Stimulated activated CD4-positive, alpha-beta T cell treated with anti-CD3 and anti-CD28 coated beads, TNF-alpha, amount 100 ng/mL, for 24 hours (primary cell): ENCODE measurements at places on chromosomes 6 and 20.

GRCh38 chr20:45229264-45230056 is 8.3 kb downstream of the SEMG2 start:
- peak; percentile 67 for DNase-seq

GRCh38 chr6:44682280-44682679 is 294.8 kb downstream of the CDC5L start:
- DNase-seq = no peak

GRCh38 chr6:13767121-13767808 is 47.1 kb downstream of the MCUR1 start:
- no peak for DNase-seq

DNA sequence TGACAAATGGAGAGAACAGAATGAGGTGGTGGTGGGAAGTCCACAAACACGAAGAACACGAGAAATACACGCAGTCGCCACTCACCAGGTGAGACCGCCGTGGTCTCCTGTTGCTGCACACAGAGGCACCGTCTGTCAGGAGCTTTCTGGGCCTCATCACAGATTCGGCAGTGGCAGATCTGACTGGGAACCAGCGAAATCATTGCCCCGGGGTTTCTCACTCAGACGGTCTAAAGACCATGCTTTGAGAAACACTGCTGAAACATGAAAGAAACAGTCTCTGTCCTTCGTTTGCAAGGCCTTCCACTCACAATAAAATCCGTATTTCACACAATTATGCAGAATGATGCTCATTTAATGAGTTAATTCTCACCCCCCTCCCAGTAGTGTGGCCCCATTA is 130.9 kb upstream of the AFDN start:
- no peak for DNase-seq

- no peak for DNase-seq
Measured at GRCh38 chr20:58800134-58800871, 50.4 kb downstream of the GNAS-AS1 start.

- DNase-seq = no peak
Measured at GRCh38 chr20:52010541-52010940, 181.0 kb downstream of the ZFP64 start.

DNA sequence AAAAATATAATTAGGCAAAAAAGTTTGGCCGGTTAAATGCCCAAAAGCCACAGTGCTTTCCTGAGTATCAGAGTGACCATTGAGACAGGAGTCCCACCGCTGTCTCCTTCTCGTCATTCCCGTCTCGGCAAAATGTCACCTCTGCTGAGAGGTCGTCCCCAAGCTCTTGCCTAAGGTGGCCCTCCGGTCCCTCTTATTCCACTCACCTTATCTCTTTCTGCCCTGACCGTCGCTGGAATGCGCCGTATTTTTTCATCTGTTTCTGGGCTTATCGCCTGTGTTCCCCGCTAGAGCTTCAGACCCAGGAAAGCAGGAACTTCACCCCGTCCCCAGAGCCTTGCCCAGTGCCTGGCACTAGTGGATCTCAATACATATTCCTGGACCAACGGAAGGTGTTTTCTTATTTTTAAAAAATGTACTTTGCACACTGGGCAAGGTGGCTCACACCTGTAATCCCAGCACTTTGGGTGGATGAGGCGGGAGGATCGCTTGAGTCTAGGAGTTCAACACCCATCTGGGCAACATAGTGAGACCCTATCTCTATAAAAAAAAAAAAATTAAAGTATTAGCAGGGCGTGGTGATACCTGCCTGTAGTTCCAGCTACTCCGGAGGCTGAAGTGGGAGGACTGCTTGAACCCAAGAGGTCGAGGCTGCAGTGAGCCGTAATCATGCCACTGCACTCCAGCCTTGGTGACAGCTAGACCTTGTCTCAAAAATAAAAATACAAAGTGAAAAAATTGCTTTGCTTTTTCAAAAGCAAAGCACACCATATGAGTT is 122.8 kb upstream of the PTPN1 start:
- no peak for DNase-seq

GRCh38 chr6:24376871-24377270 is 19.0 kb upstream of the DCDC2 start:
- DNase-seq = no peak

- no peak for DNase-seq
Measured at GRCh38 chr6:15796844-15797243, 134.0 kb upstream of the DTNBP1 start.

- DNase-seq = no peak
Measured at GRCh38 chr20:4329232-4329631, 313.9 kb upstream of the RNF24 start.

DNA sequence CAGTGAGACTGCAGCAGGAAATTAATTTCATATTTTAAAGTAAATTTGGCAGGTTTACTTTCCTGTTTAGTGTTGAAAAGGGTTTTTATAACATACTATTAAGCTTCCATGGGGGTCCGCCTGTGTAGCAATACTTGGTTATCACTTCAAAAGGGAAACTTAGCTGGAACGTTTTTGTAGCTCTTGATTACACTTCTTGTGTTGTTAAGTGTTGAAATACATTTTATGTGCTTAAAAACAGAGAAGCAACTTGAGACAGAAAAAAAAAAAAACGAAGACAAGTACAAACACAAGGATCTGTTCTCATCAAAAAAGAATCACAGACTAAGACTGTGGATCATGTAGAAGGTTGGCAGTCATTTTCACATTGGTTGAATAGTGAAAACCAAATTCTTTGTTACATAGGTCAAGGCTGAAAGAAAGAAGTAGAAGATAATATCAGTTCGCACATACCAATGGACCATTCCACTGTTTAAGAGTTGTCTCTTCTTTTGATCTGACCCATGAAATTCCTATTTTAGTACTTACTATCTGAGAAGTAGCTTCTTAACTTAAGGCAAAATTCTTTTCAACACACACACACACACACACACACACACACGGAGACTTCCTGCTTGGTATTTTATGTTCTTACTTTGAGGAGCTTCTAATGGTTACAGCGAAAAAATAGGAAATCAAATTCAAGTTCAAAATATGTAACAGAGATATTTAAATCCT is 113.9 kb upstream of the SLC35B3 start:
- no peak for DNase-seq

DNA sequence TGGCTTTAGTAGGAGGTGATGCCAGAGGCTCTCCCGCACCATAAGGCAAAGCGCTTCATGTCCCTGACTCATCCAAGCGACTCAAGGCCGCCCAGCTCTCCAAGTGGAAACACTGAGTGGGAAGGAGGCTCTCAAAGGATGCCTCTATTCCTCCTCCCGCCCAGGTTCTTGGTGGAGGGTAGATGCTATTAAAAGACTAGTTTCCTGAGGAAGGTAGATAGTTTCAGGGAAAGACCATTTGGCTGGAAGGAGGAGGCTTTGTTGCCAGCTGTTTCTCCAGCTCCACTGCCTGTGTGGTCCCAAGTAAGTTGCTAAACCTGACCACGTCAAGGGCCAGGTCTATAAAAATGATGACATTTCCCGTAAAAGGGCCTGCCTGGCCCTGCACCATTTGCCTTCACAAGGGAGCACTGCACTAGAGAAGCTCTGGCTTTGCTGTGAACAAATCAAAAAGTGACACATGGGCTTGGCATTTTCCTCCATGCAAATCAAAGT is 48.2 kb downstream of the GMDS start:
- no peak for DNase-seq

GRCh38 chr20:11979306-11979990 is 61.8 kb downstream of the BTBD3 start:
- DNase-seq = no peak

DNA sequence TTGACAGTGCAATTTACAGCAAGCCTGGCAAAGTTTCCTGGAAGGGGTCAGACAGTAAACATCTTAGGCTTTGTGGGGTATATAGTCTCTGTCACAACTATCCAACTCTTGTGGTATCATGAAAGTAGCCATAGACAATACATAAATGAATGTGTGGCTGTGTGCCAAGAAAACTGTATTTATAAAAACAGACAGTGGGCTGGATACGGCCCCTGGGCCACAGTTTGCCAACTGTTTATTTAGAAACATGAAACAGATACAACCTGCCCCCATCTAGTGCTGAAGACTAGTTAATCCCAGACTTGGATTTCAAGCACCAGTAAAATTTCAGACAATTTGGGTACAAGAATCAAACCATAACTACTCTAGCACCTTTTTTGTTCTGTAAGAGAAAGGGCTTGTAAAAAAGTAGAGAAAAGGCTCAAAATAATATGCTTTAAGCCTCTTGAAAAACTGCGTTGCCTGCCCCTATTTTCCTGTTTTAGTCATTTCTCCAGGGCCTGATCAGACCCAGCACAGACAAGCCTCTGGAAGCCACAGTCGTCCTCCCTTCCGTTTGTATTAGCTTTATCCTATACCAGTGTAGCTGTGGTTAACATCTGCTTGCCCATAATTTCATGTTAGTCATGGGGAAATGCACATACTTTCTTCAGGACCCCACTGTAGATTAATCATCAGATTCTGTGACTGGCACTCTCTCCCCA is 30.8 kb downstream of the JAG1 start:
- DNase-seq = no peak

DNA sequence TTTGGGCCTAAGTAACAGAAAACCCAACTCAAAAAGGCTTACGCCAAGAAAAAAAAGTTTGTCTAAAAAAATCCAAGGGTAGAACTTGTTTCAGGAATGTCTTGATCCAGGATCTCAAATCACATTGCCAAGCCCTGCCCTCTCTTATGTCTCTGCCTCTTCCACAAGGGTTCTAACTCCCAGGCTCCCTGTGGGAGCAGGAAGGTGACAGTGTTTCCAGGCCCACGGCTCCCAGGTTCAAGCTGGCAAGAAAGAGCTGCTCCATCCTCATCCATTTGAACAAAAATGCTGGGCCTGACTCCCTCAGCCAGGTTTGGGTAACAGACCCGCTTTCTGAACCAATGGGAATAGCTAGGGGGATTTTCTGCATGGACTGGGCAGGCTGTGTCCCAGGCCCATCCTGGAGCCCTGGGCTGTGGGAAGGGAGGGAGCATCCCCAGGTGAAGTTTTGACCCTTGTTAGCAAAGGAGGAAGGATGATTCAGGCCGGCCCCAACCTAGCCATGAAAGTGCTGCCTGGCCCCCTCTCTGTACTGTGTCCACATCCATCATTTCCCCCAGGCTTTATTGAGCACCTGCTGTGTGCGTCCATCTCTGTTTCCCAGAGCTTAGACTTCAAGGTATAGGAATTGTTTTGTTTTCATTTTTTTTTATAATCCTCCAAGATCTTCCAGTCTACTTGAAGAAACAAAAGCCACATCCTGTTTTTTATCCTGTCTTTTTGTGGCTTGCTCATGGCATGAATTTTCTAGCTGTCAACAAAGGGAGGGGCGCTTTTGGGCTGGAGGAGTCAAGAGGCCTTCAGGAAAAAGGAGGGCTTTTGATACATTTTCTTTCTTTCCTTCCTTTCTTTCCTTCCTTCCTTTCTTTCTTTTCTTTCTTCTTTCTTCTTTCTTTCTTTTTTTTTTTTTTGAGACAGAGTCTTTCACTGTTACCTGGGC is 159.8 kb downstream of the TFAP2C start:
- no peak for DNase-seq

- DNase-seq = no peak
Measured at GRCh38 chr6:110514818-110515217, 38.4 kb upstream of the SLC22A16 start.

- DNase-seq = no peak
Measured at GRCh38 chr6:83192456-83192855, 609 bp downstream of the PGM3 start.

GRCh38 chr20:42005211-42005610 is 387.0 kb upstream of the CHD6 start:
- no peak for DNase-seq

DNA sequence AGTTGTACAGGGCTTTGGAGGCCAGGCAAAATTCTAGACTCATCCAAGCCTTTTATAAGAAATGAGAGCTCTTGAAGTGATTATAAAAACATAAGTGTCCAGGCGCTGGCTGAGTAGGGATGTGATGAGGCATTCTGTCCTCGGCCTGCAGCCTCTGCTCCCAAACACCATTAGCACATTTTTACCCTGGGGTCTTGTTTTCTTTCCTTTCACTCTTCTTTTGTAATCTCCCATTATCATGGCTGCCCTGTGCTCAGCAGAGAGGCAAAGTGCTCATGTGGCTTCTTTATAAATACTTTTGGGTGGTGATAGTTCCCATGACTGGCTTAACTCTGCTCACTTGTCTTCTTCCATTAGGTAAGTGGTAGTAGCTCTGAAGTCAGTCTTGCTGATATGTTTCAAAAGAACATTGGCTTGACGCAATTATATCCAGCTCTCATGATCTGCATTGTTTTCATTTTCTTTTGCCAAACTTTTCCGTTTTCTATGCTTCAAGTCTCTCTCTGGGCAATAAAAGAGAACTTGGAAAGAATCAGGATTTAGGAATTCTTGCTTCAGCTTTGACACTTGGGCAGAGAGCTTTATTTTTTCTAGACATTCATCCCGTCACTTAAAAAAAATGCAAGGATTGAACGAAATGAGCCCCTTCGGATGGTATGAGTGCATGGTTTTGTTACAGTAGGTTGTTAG is 61.1 kb downstream of the CAP2 start:
- no peak for DNase-seq

DNA sequence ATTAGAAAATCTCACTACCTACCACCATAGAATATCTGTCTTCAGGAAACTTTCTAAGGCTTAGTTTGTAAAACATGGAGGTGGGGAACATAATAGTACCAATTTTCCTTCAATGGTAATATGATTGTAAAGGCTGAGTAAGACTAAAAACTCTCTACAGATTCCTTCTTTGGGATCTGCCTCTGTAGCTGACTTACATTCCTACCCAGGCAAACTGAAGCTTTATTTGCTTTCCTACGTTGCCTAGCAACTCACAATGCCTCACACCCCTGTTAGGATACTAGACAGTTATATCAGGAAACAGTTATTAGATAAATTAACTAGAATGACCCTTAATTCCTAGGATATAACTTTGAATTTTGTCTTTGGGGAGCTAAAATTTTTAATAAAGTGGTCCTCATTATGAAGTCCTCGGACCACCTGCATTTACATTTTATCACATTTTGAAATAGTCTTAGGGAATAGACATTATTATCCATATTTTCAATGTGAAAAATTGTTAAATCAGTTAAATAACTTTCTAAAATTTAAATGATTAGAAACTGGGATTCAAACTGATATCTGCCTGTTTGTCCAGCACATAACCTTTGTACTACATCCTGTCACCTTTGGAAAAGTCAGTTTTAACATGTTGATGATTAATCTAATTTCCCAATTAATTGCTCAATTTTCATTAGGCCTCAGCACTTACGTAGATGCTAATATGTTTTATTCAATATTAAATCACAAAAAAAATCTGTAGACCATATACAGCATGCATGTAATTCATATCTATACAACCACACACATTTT is 591.4 kb downstream of the RNF144B start:
- no peak for DNase-seq

GRCh38 chr6:121434037-121434770 is 1.2 kb upstream of the GJA1 start:
- no peak for DNase-seq

GRCh38 chr20:51507216-51508036 is 35.1 kb downstream of the NFATC2 start:
- DNase-seq = no peak

- DNase-seq = no peak
Measured at GRCh38 chr6:25042036-25042521, 106.3 kb upstream of the RIPOR2 start.

DNA sequence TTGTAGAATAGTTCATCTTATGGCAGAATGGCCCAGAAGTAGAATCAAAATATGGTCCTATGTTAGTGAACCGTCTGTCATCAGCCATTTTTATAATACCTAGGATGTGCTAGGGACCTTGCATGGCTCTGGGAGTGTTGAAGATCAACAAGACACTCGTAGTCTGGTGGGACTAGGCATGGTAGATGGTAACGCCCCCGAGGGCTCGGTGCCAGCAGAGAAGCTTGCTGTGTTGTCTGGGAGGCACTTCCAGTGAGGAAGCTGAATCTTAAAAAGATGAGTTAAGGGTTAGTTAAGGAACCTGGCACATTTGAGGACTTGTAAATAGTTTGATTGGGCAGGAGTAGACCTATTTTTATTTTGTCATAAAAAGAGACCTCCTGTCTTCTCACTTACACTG is 82.4 kb downstream of the MAP3K4 start:
- no peak for DNase-seq
